Activated CD4-positive, alpha-beta T cell treated with anti-CD3 and anti-CD28 coated beads, Interleukin-2, amount 10 ng/mL, durations not matched to agents 7 days and 5 days (primary cell): ENCODE measurements at places on chromosomes 4 and X.

- no peaks in the 10 kb centered on the region for H3K27me3 ChIP-seq
- no peaks in the 10 kb centered on the region for H3K4me1 ChIP-seq
- no peak for DNase-seq
- H3K36me3 ChIP-seq: no peaks in the 10 kb centered on the region
- H3K27ac ChIP-seq: no peak overlapping the region
Observed at GRCh38 chr4:175412161-175412560, 399.9 kb downstream of the GPM6A start.

GRCh38 chr4:16598597-16599206 lies 299.7 kb downstream of the LDB2 start:
- no peak overlapping the region for H3K4me3 ChIP-seq
- no peak overlapping the region for H3K27ac ChIP-seq
- no peak for DNase-seq
- H3K36me3 ChIP-seq: no peaks in the 10 kb centered on the region
- no peaks in the 10 kb centered on the region for H3K27me3 ChIP-seq

DNA sequence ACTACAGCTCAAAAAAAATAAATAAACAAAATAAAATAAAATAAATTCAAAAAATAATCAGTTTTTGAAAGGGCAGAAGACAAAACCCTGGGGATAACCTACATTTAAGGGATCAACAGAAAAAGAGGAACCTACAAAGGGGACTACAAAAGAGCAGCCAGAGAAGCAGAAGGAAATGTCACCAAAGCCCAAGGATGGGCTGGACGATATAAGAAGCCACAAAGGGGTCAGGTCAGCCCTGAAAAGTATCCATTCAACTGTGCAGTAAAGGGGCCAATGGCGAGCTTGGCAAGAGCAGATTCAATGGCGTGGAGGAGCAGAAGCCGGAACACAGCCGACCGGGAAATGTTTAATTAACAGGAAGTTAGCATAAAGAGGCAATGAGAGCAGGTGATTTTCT lies 16.9 kb downstream of the ACOT9 start:
- H3K4me1 ChIP-seq: no peaks in the 10 kb centered on the region
- H3K4me3 ChIP-seq: no peak overlapping the region
- H3K27ac ChIP-seq: no peak overlapping the region
- H3K36me3 ChIP-seq: peaks cover 27% of the 10 kb centered on the region
- H3K27me3 ChIP-seq: no peaks in the 10 kb centered on the region

DNA sequence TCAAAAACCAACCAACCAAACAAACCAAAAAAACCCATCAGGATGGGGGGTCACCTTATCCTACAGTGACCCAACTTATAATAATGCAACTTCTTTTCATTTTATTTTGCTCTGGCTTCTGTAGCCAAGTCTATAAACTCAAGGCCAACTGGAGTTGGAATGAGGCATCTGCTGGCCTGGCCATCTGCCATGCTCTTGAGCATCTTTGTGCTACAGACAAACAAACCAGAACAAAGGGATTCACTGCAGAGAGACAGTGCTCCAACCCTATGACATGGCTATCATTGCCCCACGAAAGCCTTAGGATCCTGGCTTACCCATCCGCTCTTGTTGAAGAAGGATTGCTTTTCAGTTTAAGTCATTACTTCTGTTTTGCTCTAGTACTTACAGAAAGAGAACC lies 49.2 kb upstream of the SCRG1 start:
- no peak overlapping the region for H3K27ac ChIP-seq
- peaks cover 3% of the 10 kb centered on the region for H3K36me3 ChIP-seq
- no peaks in the 10 kb centered on the region for H3K27me3 ChIP-seq
- no peak overlapping the region for H3K4me3 ChIP-seq
- DNase-seq: no peak
- H3K4me1 ChIP-seq: peaks cover 7% of the 10 kb centered on the region

DNA sequence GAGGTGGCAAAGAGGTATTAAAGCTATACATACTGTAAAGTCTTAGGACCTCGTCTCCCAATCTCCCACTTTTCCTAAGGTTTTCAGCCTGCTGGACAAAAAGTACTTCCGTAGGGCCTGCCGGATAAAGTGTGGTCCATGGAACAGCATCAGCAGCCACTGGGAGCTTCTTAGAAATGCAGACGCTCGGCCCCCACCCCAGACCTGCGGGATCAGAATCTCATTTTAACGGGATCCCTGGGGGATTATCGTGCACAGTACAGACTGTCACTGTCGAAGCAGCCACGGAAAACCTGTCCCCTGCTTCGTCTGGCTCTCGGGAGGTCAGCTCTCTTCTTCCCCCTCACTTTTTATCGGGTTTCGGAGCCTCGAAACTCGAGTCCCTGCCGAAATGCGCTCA lies 802 bp downstream of the ADGRG2 start:
- H3K27ac ChIP-seq: no peak overlapping the region
- H3K4me1 ChIP-seq: no peaks in the 10 kb centered on the region
- DNase-seq: no peak
- no peaks in the 10 kb centered on the region for H3K36me3 ChIP-seq
